M059J (cell line): ENCODE measurements at places on chromosomes 3 and 15.

DNA sequence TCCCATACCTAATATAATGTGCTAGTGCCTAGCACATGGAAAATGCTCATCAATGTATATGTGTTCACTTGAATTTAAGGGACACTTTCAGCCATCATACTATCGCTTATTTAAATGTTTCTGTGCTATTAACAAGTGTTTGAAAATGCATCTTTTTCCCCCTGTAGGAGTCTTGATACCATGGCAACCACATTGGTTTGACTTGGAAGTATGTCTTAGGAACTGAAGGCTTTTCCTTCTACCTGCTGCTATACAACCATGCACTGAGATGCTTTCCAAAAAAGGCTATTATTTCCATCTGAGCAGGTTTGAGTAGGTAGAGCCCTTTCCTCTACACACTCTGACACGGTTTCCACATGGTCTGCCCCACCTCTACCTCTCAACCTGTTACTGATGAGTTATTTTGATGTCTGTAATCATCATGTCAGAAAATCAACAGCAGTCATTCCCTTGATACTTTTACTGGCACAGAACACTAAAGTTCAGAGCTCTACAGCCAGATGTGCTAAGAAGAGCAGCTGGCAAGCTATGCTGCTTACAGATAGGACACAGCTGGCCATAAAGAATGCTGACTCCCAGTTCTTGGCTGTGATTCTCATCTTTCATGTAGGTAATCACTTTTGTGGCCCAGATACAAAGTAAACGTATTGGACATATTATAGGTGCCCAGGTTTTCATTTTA lies 59.3 kb downstream of the RYR3 start:
- DNase-seq = no peak

GRCh38 chr3:128082546-128082945 lies 30.3 kb downstream of the SEC61A1 start:
- DNase-seq = no peak

DNA sequence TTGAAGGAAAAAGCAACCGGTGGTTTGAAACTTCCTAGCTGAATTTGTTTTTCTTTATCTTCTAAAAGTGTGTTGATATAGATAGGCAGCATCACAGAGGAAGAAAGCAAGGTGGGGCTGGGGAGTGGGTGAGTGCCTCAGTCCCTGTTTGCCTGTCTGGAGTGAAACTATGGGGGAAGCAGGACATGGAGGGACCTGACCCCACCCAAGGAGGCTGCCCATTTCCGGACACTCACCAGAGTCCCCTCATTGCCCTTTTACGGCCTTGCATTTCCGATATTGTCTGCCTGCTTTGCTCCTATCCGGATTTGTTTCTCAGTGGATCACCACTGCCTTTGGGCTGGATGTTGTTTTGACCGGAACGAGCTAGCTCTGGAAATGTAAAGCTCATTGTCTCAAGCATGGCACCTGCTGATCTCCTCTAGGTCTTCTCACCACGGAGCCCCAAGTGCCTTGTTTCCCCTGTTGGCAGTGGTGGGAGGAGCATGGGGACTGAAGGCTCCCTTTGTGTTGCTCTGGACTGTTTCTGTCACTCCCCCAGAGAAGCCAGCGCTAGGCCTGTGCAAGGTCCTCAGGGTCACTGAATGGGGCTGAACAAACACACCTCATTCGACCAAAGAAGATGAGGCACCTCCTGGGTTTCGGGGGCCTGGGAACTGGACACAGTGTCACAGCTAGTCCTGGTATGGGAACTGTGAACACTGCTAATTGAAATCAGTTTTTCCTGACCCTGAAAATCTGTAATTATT lies 7.0 kb downstream of the CLDN11 start:
- no peak for DNase-seq

DNA sequence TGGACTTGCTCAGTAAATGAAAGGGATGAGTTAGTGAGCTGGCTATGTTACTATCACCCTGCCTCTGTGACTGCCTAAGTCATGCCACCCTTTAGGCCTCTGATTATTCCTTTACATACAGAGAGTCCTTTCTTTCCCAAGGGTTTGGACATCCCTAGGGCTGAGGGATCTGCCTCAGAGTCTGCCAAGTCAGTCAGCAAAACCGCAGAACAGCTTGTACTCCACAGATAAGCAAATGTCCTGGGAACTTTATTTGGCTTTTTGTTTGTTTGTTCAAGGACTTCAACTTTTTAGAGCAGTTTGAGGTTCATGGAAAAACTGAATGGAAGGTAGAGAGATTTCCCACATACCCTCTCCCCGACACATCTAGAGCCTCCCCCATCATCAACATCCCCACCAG lies 82.6 kb upstream of the TRIM42 start:
- DNase-seq = peak; percentile 62

DNA sequence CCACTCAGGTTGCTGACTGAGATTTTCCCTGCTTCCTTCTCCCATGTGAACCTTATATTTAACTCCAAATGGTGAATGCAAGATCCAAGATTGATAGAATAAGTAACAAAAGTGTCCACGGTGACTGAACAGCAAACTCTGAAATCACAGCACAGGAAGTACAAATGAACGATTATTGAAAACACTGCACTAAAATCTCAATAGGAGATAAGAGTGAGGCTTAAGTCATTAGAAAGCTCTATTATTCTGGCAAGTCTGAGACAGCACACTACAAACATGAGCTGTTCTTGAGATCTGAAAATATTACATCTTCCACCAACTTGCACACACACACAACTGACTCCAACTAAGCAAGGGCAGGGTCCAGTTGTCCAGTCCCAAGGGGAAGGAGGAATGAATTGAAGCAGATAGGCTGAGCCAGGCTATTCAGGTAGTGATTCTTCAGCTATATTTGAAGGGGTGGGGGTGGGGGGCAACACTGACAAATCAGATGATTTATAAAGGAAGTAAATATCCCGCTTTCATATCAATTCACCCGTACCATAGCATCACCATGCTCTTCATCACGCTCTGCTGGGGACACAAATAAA lies 2.9 kb downstream of the ZNF385D start:
- no peak for DNase-seq

DNA sequence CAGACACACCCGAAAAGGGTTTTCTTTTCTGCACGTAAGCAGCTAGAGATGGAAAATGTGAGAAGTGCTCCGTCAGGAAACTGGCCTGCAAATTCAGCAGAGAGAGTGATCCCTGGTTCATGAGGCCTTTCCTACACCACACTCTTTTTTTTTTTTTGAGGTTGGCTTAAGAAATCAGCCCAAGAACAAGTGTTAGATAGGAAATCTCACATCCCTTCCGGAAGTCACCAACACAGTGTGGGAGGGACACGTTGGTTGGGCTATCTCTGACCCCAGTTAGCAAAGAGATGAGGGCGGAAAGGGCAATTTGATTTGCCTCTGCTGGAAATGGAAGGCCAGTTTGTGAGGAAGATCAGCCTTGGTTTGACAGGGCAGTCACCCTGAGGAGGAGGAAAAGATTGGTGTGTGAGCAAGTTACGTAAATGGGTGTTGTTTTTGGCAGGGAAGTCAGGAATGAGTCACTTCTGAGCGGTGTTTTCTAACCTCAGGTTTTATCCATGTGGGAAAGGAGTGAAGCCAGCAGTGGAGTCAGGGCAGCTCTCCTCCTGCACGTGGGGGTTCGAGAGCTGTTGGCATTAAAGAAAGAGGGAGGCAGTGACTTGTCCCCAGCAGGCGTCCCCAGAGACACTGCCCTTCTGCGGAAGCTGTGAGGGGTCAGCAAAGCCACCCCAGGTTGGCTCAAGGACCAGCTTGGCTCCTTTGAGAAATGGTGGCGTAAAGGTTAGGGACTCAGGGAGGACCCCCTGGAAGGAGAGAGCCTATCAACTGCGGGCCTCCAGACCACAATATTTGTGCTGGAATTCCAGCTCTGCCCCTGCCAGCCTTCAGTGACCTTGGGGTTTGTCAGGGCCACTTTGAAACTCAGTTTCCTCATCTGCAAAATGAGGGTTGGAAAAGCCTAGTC lies 237.6 kb upstream of the BHLHE40 start:
- DNase-seq = peak; percentile 96

- no peak for DNase-seq
Measured at GRCh38 chr3:24641628-24642027, 147.0 kb upstream of the THRB start.

GRCh38 chr15:32878342-32878741 lies 160.5 kb downstream of the GREM1 start:
- peak; percentile 55 for DNase-seq
